ENCODE measurements at places on chromosomes 5 and 9. TPM values are rescaled to one million over a fixed set of nuclear protein-coding genes. Genes with fewer than 3 reads are reported as not detected.

DNA sequence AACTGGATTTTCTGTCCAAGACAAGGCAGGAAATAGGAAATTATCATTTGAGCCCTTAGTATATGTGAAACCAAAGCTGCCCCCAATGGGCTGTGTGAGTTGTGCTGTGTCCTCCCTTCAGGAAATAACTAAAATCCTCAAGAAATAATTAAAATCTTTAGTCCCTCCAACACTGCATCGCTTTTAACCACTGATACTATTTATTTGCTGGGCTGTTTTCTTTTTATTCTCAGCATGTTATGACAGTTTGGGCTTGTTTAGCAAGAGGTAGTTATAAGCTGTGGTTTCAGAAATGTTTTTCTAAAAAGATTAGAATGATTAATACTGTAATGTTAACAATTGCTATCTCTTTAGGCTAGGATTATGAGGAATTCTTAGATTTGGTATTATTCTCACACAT, 187.0 kb upstream of the KCNN2 start:
- DNase-seq, result no peak

DNA sequence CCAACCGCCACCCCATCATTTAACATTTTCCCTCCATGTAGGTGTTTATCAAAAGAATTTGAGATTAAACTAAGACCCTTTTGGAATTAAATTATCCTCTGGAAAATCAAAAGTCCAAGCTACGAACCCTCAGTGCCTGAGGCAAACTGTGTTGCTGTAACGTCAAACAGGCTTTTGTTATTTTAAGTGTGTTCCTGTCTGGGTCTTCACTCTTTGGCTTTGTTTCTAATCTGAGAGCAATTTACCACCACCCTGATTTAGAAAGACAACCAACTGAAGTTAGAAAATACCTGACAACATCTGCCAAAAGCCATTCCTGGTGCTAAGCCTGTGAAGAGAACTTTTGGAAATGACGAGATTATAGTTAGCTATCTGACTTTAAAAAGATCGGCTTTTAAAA, 199.9 kb downstream of the DIRAS2 start:
- no peak for DNase-seq

DNA sequence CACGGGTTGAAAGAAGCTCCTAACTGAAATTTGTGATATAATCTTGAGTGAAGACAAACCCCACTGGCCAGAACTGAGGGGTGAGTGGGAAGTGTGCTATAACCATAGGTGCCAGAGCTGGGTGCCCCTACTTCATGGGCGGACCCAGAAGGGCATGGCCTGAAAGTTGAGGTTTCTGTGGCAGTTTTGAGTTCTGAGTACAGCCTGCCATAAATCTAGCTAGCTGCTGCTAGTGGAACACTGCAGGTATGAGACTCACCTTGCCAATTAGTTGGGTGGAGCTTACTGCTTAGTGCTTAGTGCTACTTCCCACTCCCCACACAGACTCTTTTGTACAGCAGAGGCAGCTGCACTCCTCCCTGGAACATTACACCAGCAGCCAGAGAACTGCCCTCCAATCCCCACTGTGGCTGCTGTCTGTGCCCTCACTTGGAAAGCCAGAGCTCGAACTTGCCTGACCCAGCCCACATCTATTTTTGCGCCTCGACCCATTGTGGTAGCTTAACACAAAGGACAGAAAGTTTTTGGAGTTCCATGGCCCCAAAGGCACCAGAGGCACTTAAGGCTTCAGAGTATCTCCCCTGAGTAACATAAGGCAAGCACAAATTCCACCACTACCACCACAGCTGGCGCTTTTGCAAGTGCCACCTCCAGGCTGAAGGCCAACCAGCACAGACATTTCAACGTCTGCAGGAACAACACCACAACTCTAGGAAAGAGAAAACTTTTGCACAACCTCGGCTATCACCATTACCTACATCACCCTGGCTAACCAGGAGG, 27.1 kb upstream of the PTGER4 start:
- DNase-seq, result no peak

DNA sequence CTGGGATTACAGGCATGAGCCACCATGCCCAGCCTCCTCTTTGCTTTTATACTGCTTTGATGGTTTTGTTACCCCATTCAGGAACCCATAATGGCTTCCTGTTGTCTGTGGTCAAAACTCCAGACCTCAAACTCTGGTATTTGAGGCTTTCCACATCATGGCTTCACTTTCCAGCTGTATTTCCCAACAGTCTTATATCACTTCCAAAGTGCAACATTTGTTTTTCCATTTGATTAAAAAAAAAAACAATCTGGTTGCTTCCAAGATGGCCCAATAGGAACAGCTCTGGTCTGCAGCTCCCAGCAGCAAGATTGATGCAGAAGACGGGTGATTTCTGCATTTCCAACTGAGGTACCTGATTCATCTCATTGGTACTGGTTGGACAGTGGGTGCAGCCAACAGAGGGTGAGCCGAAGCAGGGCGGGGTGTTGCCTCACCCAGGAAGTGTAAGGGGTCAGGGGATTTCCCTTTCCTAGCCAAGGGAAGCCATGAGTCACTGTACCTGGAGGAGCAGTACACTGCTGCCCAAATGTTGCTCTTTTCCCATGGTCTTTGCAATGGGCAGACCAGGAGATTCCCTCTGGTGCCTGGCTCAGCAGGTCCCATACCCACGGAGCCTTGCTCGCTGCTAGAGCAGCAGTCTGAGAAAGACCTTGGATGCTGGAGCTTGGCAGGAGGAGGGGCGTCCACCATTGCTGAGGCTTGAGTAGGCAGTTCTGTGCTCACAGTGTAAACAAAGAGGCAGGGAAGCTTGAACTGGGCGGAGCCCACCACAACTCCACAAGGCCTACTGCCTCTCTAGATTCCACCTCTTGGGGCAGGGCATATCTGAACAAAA, 458.4 kb downstream of the KDM4C start:
- no peak for DNase-seq

DNA sequence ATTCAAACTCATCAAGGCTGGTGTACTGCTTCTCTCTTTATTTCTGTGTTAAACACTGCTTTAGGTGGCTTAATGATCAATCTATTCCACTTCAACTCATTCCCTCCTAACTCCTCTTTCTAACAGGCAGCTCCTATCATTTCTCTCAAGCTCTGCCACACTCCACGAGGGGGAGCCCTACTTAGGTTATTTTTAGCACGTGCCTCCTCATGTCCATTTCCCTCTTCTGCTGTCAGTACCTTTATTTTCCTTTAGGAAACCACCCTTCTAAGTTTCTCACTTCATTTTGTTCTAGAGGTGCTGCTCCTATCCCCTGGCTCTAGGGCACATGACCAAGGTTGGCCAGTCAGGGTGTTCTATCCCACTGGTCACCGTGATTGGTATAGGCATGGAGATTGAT, 6.7 kb upstream of the BRINP1 start:
- no peak for DNase-seq

DNA sequence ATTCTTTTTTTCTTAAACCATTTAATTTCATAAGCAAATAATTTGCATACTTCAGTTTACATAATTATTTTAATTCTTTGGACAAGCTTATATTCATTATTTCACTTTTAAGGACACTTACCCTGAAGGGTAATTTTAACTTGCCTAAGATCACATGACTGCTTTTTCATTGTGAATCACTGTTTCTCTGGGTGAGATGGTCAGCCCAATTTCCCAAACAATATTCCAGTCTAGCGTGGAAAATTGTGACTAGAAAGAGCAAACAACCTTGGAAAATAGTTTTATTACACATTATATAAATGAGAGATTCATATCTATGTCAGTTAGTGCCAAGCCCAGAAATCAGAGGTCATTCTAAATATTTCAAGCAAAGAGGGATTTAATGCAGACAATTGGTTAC, 21.4 kb upstream of the JAKMIP2 start:
- no peak for DNase-seq

DNA sequence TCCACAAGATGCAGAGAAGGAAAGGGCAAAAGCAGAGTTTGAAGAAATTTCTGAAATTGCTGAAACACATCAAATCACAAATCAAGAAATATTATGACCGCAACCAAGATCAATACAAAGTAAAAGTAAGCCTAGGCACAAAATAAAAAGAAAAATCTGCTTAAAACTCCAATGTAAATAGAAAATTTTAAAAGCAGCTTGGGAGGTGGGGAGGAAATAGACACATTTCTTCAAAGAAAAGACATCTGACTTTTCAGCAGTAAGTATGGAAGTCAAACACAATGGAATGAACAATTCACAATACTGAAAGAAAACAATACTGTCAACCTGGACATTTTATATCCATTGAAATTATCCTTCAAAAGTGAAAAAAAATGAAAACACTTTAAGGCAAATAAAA, 55.1 kb downstream of the HTR4 start:
- DNase-seq, result no peak

Gene ZFP37
- 1.1 TPM for total RNA-seq

GRCh38 chr5:125595095-125595494, 828.1 kb upstream of the GRAMD2B start:
- DNase-seq, result peak; percentile 74

- DNase-seq, result no peak
Measured at GRCh38 chr5:162824360-162824759, 613.0 kb upstream of the CCNG1 start.

DNA sequence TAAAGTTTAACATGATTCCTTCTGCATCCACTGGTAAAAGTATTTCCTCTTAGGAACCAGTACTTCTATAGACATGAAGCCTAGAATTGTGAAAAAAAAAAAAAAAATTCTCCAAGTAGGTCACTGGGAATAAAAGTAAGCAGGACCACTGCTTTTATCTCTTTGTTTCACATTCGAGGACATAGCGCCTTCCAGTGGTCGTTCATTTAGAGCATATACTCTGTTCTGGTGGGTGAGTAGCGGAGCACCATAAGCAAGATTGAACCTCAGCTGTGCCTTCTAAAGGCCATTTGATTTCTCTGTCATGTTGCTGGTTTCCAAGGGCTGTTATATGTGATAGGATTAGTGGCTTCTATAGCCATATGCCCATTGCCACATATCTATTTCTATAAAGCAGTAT, 393.1 kb downstream of the TMEM232 start:
- DNase-seq, result no peak

DNA sequence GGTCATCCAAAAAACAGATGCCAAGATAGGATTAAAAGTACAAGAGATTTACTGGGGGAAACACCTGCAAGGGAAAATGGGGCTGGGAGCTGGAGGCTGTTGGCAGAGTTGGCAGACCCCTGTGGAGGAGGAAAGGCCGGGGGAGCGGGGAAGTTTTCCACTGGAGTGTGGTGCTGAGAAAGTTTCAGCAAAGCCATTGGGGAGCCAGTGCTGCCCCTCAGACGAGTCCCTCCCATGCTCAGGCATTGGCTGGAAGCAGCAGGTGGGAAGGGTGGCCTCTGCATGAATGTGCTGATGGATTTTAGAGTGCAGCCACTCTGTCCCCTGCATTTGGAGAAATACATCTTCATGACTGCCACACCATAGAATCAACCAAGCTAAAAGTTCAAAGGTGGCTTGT, 52.8 kb downstream of the TTC1 start:
- no peak for DNase-seq

GRCh38 chr9:77876091-77876490, 155.5 kb downstream of the GNAQ start:
- no peak for DNase-seq

DNA sequence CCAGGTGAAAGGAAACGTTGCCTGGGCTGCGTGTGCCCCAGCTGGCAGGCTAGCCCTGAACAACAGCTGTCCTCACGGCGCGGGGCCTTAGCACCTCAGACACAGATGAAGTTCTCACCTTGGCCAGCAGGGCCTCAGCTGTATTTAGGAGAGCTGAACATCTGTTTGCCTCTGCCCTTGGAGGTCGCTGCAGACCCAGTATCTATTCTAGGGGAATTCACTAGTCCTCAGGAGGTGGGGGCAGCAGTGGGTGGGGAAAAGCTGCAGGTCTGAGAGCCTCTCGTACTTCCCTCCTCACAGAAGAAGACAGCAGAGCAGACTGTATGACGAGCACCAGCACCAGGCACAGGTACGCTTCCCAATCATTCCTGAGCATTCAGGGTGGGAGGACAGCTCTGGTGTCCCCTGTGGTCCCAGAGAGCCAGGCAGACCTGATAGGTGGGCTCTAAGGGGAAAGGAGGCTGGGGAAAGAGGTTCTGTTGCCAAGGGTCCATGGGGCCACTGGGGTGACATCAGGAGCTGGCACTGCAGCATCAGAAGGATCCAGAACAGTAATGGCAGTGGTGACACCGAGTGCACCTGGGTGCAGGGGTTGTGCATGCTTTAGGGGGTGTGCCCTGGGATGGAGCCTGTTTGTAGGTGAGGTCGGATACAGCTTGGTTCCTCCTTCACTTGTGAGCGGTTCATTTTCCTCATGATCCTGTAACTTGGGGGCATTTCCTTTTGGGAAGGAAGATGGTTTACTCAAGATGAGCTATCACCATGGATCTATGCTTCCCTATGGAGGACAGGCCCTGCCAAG, 13.8 kb downstream of the CD74 start:
- no peak for DNase-seq

- DNase-seq, result no peak
Measured at GRCh38 chr9:99822109-99822805, 572 bp downstream of the NR4A3 start.

DNA sequence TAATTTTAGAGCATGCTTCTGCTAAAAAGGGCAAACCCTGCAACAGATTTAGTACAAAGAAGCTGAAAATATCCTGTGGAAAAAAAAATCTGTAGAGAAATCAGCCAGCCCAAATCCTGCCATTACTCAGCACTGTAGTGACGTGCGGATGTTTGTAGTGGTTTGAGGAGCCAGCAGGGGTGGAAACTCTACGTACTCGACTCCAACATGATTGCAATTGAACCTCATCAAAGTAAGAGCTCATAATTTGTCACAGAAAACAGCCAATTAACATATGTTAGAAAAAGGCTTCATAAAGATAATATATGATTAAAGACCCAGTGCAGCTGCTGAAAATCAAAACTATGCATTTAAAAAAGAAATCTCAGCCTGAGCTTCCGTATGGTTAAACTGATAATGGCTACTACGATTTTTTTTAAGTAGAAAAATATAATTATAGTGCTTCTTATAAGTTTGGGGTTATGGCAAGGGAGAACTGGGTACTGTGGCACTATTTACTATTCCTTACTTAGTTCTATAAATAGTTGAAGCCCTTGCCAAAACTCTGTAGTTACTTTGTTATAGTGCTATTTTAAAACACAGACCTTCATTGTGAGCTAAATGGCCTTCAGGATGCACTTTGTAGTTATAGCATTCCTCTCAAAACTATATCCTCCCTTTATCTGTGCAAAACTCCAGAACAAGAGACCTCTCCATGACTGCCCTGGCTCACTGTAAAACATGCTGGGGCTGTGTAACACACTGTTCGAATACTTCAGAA, 49.4 kb downstream of the MEF2C start:
- no peak for DNase-seq

Gene IRX1
- total RNA-seq, result 1.3 TPM

DNA sequence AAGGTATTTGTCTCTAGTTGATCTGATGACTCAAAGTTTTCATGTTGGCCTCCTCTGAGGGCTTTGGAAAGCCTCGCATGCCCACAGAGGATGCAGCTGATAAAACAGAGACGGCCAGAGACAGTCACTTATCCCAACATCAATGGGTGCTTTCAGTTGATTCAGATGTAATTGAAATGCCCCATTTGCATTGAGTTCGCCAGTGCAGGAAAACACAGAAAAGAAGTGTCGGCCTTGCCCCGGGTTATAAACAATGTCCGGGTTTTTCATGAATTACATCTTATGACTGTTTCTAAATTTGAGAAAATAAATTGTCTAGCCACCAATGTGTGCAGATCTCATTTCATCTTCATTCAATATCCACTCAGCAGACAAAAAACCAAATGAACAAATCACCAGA, 42.2 kb upstream of the ICE1 start:
- DNase-seq, result no peak

Gene CCL28
- total RNA-seq, result 0.81 TPM
